ENCODE measurements at places on chromosomes 1 and 21. TPM values are rescaled to one million over a fixed set of nuclear protein-coding genes. Genes with fewer than 3 reads are reported as not detected.

DNA sequence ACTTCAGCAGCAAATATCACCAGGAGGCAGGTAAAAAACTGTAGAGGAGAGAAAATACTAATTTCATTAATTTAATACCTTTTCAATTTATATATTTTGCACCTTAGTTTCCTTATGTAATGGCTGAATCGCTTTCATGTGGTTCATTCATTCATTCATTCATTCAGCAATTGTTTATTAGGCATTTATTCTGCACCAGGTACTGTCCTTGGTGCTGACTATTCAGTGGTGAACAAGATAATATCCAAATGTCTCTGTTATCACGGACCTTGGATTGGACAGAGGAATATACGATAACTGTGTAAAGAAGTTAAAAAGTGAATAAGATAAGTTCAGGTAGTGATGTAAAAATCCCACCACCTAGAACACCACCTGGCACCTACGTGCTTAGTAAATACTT, 28.8 kb downstream of the TSPAN2 start:
- no peak for DNase-seq

DNA sequence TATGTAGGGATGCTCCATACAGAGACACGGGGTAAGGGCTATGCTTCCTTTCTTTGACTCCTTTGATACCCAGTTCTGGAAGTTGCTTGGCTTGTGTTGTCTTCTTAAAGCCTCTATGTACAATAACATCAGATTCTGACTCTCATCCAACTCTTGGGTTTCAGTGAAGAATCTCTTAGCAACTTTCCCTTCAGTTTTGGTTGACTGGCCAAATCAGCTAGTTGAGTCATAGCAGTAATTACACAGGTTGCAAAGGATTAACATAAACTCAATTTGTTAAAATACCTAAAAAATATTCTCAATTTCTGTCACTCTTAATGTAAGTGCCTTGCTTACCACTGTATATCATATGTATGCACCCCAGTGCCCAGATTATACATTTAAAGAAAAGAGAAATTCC, 9.2 kb downstream of the CD1E start:
- DNase-seq, result no peak

DNA sequence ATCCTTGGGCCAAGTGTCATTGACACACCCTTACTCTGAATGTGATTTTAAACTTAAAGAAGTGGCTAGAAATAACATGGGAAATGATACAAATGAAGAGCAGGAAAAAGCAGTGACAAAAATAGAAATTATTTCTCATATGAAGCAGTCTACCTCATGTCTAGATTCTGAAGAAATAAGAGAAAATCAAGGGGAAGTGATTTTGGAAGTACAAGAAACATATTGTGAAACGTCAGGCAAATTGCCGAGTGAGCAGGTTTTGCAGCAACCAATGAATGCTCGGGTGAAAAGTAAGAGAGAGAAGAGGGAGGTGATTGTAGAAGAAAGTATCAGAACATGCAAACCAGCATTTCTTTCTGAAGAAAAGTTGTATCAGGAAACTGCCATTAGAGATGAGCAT, 130.7 kb downstream of the MACF1 start:
- DNase-seq, result peak; percentile 5

- DNase-seq, result no peak
Measured at GRCh38 chr1:8004803-8005573, 21.1 kb downstream of the ERRFI1 start.

Gene IL23R
- polyA plus RNA-seq, result 0.19 TPM

Gene PRAMEF15
- polyA plus RNA-seq, result not detected

Gene FCRL5
- polyA plus RNA-seq, result 0.19 TPM
